ENCODE measurements at places on chromosomes 2 and 18. TPM values are rescaled to one million over a fixed set of nuclear protein-coding genes. Genes with fewer than 3 reads are reported as not detected.

GRCh38 chr2:29241955-29242565 lies 126.8 kb downstream of the CLIP4 start:
- no peak for DNase-seq

NOL4 gene
- not detected for total RNA-seq

GALNT13 gene
- not detected for total RNA-seq

DNA sequence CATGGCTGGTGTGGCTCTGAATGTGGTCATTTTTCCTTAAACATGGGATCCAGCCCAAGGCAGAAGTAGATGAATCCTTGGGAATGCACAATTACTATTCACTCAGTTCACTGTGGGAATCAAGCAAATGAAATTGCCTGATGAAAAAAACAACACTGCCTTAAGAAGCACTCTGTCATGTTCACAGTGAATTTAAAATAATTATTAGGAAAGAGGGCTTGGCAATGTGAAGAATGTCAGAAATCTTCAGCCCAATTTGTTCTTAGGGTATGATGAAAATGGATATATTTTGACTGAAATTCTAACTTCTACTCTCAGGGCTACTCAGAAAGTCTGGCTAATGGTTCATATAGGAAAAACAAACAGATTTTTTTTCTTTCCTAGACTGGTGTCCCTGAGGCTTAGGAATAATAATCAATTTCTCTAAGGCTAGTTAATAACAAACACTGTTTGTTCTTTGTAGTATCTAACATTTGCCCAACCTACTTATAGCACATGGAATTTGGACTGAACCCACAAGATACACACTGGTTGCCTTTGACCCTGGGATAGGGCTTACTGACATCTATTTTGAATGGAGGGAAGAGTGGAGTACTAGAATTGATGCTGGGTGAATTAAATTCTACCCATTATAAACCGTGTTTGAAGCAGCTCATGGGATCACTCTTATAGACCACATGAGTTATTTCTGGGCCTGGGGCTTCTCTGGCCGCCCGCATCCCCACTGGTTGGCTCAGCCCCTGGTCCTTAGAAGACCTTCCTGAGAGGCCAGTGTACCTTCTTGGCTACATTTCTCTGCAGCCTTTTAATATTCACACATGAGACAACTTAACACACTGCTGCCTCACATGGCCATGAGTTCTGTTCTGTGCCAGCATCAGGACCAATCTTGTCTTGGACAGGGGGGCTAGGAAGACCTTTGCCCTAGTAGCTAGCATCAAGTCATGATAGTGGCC lies 8.3 kb upstream of the MRPL33 start:
- DNase-seq, result no peak

DNA sequence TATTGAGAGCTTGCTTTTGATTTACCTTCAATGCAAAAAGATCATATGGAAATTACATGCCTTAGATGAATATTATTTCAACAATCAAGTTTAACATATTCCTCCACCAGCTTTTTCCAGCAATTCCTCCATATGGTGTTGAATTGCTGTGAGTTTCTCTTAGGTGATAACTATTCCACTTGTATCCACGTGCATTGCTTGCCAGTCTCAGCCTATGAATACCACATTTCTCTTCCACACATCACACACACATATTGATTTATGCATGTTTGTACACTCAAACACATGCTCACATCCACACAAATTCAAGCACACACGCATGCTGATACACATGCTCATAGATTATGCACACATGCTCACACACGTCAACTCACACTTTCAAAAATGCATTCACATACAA lies 770.0 kb upstream of the LINC00305 start:
- no peak for DNase-seq

- no peak for DNase-seq
Observed at GRCh38 chr2:129748653-129749052, 230.8 kb upstream of the RAB6C start.

DNA sequence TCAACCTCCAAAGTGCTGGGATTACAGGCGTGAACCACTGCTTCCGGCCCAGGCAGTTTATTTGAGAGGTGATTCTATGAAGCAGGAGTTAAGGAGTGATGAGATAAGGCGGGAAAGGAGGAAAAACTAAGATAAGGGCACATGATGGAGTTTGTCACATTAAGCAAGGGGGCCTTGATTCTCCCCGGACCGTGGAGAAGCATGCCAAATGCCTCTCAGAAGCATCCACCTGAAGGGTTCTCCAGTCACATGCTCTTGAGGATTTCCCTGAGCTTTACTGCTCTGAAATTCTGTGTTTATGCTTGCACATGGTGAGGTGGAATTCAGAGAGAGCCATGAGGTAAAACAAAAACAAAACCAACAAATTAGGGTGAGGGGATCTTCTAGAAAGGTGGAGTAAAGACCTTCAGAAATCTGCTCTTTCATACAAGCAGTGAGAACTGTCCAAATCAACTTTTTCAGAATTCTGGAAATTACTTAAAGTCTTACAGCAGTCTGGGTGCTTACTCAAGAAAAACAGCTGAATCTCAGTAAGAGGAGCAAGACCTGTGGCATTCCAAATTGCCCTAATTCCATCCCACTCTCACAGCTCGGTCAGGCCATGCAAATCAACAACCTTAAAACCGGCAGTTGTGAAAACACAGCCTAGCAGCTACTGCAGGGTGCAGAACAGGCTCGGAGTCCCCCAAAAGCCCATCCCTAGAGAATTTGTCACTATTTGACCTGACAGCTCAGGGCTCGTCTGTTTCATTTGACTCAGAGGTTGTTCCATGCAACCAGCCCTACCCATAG lies 69.1 kb upstream of the CTLA4 start:
- DNase-seq, result no peak

TRIM54 gene
- total RNA-seq, result not detected

- DNase-seq, result no peak
Observed at GRCh38 chr18:24138409-24138788, 463 bp upstream of the CABYR start.

SMYD5 gene
- 18.7 TPM for total RNA-seq

DNA sequence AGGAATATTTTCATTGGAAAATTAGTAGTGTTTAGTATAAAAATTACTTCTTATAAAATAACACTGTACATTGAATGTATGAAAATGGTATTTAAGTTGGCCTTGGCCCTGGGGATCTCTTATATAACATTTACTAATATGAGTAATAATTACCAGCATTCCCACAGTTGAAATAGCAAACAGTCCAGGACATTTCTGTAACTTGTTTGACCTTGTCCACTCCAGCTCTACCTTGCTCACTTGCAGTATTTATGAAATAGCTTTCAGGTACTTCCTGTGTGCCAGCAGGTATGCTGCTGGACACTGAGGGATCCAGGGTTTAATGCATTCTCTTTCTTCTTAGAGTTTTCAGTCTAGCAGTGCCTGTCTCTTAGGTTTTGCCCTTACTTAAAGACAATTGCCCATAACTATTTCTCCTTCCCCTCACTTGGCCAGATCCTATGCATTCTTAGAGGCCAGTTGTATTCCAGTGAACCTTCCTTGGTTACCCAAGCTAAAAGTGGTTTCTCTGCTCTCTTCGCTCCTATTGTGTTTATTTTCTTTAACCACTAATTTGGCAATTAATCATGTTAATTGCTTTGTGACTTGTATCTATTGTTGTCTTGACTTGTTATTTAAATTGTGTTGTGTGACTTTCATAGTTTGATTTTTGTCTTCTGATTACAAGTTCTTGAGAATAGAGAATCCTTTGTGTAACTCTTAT lies 25.9 kb downstream of the BABAM2 start:
- DNase-seq, result no peak

DNA sequence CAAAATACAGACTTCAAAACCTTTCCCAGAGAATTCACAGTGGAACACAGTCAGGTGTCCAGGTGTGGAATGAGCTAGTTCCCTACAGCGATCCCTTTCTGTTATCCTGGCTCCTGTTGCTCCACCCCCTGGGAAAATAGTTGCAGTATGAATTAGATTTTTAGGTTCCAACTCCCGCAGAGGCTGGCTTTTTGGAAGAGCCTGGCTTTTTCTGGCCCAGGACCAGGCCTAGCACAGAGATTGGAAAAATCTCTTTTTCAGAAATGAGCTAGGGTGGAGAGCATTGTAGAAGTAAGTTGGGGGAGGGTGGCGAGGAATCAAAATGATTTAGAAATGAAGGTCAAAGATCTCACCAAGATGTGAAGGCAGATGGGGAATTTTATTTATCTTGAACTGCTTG lies 27.1 kb downstream of the COL5A2 start:
- no peak for DNase-seq

POTEI gene
- not detected for total RNA-seq

GRCh38 chr18:29146068-29146467 lies 969.1 kb upstream of the CDH2 start:
- DNase-seq, result no peak

SCYGR4 gene
- total RNA-seq, result not detected

- no peak for DNase-seq
Observed at GRCh38 chr2:134217351-134217750, 36.5 kb upstream of the MGAT5 start.

PTMA gene
- 709 TPM for total RNA-seq
